ENCODE measurements at places on chromosomes 3 and 15.
A peak's percentile ranks its signal among the peaks of the same experiment; 100 is the strongest.

DNA sequence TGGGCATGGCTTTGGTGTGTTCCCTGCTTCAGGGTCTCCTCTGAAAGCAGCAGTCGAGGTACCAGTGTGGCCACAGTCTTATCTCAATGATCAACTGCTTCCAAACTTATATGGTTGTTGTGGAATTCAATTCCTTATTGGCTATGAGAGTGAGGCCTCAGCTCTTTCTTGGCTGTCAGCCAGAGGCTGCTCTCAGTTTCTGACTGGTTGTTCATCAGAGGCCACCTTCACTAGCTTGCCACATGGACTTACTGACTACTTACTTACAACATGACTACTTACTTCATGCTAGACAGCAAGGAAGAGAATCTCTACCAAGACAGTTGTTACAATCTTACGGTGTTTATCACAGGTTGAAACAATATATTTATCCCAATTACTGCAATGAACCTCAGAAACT, 789.2 kb downstream of the DIPK2A start:
- DNase-seq = no peak

DNA sequence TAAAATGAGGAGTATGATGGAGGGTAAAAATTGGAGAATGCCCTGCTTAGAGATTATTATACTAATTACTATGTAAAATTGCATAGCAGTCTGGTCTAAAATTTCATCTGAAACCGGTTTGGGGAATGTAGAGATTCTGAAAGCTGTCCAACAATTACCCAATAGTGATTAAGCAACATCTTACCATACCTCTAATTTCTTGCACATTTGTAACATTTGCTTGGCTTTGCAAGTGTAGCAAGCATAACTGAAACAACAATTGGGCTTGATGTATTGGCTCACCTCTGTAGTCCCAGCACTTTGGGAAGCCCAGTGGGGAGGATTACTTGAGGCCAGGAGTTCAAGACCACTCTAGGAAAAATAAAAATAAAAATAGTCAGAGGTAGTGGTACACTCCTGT, 17.4 kb downstream of the AADACL2 start:
- DNase-seq = peak; percentile 2

- no peak for DNase-seq
These were observed 3.8 kb upstream of the LCTL start for GRCh38 chr15:66569461-66570137.

GRCh38 chr3:46712191-46713049, 5.2 kb downstream of the PRSS50 start:
- DNase-seq = no peak

DNA sequence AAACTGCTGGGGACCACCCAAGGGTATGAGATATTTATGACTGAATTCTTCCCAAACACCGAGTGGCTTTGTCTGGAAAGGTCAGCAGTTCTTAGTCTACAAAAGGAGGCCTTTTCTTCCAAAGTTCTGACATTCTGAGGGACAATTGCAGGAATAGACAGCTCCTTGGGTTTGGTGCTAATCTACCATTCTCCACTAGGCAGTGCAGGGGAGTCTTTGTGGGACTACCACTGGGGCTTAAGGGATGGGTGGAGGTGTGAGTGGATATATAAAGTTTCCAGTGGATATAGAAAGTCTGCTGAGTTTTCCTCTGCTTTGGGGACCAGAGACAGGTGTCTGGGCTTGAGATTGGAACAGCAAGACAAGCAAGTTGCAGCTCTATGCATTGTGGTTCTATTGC, 62.7 kb downstream of the EXOG start:
- no peak for DNase-seq

DNA sequence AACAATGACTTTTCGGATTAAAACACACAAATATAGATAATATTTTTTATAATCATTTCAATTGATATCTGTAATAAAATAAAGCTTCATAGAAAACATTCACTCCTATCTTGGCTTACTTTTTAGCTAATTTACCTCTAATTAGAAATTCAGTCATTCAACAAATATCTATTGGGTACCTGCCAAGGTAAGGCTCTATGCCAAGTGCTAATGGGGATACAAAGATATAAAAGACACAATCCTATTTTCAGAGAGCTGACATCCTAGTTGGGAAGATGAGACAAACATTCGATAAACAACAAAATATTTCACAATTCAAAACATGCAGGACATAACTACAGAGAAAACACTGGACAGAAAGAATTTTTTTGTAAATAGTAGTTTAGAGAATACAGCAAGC, 63.3 kb downstream of the ULK4 start:
- no peak for DNase-seq

DNA sequence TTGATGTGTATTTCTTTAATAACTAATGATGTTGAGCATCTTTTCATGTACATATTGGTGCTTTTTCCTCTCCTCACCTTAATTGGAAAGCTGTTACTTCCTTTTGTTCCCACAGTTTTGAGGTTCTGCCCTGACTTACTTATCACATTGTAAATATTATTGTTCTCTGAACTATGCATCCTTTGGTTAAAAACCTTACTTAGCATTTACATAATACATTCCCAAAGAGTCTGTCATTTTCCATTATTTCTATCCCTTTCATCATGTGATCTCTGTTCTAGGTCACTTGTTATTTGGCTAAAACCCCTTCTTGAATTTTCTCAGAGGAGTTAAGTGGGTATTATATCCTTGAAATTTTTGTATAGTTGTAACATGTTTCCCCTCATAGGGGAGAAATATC, 33.0 kb downstream of the SLC12A6 start:
- peak; percentile 45 for DNase-seq

DNA sequence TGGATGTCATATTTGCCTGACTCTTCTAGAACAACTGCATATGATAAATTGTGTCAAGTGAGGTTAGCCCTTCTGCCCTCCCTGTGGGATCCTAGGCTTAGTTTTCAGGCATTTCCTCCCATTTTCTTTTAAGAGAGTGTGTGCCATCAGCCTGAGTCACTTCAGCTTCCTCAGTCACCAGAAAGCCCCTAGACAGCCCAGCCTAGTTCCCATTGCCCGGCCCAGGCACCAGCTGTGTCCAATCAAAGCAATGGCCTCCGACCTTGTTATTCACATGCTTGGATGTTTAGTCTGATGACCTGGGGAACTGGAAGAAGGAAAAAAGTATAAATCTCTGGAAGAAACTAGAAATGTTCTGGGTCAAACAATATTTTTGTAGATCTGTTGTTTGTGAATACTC, 221.9 kb upstream of the LRIG1 start:
- DNase-seq = no peak

GRCh38 chr3:187013159-187013716, 82.9 kb downstream of the ST6GAL1 start:
- DNase-seq = peak; percentile 16

DNA sequence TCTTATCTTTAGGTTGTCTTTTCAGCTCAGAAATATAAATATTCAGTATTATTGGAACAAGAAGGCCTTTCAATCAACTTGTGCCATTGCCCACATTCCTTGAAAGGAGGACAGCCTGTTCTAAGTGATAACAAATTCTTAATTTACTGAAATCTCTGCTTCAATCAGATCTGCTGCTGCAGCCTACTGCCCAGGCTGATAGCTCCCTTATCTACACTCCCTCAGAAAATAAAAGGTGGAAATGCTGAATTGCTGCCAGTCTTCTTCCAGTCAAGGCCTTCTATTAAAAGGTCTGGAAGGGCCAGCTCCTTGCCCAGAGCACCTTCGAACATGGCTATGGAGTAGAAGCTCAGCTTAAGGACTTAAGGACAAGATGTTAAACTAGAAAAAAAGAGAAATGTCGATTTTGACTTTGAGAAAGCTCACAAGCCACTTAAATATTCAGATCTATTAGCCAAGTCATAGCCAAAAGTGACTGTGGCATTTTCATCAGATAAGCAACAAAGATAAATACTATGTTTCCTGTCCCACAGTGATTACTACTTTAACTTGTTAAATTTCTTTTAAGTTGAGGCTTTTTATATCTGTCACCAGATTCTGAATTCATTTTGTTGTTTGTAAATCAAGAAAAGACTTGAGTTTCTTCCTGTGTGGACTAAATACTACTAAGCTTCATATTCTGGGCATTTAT, 480.5 kb upstream of the CBLB start:
- DNase-seq = no peak

All from AG04449 (cell line).